ENCODE measurements at places on chromosomes 1 and 21. TPM values are rescaled to one million over a fixed set of nuclear protein-coding genes. Genes with fewer than 3 reads are reported as not detected.

ENAH gene
- total RNA-seq: 130 TPM

MYOM3 gene
- 0.16 TPM for total RNA-seq

ZNF648 gene
- not detected for total RNA-seq

OR2T1 gene
- not detected for total RNA-seq

CYP4A11 gene
- total RNA-seq: not detected

MMEL1 gene
- total RNA-seq: 1.2 TPM

LAMTOR2 gene
- 87.5 TPM for total RNA-seq

DNA sequence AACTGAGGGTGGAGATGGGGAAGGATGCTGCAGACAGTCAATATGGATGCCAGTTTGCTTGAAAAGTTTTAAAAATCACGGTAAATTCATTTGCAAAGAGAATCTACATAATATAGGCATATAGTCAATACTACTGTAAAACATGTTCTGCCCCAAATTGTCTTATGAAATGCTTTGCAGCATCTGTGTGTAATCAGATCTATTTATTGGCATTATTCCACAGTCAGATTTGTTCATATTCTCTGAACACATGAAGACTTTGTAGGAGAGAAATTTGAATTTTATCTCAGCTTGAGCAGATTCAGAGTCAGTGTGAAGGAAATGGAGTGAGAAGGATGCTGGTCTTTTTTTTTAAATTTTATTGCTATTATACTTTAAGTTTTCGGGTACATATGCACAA, 88.5 kb downstream of the PLPPR4 start:
- DNase-seq: no peak

DNA sequence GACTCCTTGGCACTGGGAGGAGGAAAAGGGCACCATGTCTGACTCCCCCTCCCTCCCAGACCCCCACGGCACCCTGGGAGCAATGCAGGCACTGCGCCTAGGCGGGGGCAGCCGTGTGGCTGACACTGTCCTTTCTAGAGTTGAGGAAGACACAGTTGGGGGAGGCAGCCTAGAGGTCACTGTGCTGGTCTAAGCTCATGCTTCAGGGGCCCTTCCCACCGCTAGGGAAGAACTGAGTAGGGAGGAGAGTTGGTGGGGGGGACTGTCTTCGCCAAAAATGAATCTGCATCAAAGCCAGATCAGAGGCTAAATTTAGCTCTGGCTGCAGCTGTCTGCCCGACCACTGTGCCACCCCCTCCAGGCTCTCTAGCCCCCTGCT, 3.4 kb downstream of the SEMA6C start:
- DNase-seq: no peak

GRCh38 chr1:238063454-238063853, 172.7 kb upstream of the ZP4 start:
- no peak for DNase-seq

DNA sequence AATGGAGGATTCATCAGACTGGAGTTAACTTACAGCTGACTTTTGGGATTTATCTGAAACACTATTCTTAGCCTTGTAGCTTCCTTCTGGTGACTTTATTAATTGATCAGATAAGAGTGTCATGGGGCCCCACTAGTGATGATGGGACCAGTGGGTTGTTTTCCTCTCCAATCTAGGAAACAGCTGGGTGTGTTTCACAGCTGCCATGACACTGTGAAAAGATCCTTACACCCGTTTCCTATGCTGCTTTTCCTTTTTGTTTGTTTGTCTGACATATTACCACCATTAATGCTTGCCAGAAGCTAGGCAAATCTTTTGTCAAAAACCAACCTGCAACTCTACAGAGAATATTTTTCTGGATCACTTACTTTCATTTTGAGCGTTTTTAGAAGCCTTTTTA, 86.2 kb downstream of the ZBTB18 start:
- no peak for DNase-seq

DNA sequence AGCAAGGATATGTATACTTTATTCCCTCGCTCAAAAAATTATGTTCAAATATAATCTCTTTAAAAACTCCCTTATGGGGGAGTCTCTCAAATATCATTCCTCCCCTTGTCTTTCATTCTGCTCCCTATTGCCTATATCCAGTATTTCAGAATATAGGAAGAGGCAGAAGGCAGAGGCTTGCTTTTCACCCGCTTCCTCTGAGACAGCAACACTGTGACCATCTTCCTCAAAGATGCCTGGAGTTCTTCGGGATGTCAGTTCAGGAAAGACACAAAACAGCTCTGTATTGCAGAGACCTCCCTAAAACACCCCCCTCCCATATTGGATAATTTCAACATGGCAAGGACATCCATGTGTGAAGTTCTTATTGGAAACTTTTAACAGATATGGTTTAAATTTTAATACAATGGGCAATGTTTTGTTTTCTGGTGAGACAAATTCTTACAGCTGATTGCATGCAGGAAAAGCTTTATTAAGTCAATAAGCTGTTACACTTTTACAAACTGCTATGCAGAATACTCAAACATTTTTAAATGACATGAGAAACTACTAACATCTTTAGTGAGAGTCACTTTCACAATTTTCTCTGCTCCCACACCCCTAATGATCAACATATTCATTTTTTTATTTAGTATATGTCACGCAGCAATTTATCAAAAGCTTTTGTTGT, 4.8 kb downstream of the DIRAS3 start:
- DNase-seq: no peak

DNA sequence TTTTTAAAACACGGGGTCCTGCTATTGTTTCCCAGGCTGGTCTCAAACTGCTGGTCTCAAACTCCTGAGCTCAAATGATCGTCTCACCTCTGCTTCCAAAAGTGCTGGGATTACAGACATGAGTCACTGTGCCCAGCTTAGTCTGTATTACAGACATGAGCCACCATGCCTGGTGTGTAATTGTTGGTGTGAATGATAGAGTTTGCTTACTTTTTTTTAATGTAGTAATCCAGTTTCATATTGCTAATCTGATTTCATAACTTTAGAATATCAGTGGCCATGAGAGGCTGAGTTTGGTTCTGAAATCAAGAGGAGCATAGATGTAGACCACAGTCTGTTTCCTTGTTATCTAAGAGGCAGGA, 3.4 kb downstream of the EPB41 start:
- no peak for DNase-seq
